ENCODE measurements at places on chromosomes 7 and 10.

DNA sequence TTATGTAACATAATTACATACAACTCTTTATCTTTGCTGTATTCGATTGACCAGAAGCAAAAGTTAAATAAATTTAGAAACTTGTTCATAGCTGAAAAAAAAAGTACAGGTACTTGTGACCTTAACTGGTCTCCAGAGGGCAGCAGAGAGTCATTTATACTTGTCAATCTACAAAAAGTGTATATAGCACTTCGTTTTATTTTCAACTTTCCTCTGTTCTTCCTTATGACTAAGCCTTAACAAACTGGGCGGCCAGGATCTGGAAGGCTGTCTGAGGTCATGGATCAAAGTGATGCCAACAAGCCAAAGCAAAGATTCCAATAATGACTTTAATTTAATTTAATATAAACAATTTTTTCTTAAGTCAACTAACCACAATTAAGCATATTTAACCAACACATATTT lies 29.8 kb downstream of the C10orf67 start:
- no peak for DNase-seq

DNA sequence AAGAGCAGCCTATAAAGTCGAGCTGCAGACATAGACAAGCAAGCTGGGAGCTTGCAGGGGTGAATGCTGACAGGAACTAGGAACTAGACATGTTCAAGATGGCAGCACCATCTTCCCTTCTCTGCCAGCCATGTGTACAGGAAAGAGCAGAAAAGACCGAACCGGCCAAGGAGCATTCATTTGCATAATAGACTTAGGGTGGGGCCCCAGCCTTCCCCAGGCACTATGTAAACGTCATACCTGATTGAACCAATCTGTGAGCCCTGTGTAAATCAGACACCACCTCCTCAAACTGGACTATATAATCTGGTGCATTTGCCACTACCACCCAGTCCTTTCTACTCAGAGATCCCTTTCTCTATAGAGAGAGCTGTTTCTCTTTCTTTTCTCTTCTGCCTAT lies 106.9 kb upstream of the FAM3C start:
- DNase-seq: no peak

GRCh38 chr7:23662124-23662983 lies 17.6 kb upstream of the FAM221A start:
- DNase-seq: no peak

DNA sequence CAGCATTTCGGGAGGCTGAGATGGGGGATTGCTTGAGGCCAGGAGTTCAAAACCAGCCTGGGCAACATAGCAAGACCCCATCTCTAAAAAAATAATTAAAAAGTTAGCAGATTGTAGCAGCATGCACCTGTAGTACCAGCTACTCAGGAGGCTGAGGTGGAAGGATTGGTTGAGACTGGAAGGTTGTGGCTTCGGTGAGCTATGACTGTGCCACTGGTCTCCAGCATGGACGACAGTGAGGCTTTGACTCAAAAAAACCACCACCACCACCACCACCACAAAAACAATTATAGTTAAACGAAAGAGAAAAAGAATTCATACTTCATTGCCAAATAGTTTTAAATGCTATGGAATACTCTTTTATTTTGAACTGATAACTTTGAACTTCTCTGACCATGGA lies 63.4 kb downstream of the VTI1A start:
- DNase-seq: no peak

GRCh38 chr7:97346349-97346748 lies 228.9 kb downstream of the SDHAF3 start:
- DNase-seq: no peak

DNA sequence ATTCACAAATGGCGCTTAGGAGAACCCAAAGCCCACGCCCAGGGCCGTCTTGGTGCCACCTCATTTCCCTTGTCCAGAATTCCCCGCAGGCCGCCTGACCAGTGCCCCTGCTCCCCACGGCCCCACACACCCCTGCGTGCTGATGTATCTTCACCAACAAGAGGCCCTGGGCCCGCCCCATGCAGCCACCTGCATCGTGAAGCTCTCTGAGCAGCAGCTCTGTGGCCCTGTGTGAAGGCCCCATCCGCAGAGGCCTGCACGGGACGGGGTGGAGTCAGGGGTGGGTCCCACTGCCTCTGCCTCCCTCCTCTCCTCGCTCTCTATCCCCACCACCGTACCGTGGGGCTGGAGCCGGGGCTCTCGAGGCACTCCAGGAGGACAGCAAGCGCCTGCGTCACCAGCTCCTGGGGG lies 14.7 kb downstream of the BRAT1 start:
- DNase-seq: no peak

- no peak for DNase-seq
Measured at GRCh38 chr10:85778074-85778473, 588.5 kb downstream of the GRID1 start.

GRCh38 chr10:16182144-16182543 lies 254.7 kb upstream of the PTER start:
- no peak for DNase-seq

DNA sequence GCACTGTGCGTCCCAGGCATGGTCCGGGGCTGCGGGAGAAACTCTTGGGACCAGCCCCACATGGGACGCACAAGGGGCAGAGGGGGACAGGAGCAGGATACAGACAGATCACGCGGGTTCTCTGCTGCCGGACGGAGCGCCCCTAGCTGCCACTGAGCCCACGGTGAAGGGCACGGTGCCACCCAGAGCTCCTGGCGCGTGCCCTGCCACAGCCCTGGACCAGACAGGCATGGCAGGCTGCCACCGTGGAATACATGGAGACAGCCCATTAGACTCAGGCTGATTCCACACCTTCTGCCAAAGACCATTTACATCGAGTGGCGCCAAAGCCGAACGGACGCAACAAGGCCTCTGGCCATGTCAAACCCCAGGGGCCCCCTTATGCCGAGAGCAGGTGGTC lies 90.4 kb downstream of the MAD1L1 start:
- DNase-seq: no peak
